ENCODE measurements at places on chromosomes 1 and 21.
A peak's percentile ranks its signal among the peaks of the same experiment; 100 is the strongest.

- DNase-seq = no peak
Measured at GRCh38 chr1:37174876-37175275, 140.6 kb upstream of the GRIK3 start.

DNA sequence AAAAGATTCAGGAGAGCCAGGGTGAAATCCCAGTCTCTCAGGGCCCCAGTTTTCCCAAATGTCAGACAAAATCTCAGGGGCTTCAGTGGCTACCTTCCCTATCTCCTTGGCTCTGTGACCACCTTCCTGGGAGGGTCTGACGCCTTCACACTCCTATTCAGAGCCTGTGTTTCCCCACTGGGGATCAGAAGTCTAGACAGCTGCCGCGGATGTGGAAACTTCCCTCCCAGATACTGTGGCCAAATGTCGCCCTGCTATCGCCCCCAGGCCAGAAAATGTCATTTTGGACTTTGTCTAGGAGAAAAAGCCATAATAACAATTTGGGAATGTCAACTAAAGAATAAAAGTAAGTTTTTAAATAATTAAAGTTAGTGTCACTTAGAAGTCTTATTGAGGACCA is 15.9 kb downstream of the A3GALT2 start:
- no peak for DNase-seq

GRCh38 chr1:244801246-244801645 is 34.2 kb upstream of the COX20 start:
- DNase-seq = no peak

DNA sequence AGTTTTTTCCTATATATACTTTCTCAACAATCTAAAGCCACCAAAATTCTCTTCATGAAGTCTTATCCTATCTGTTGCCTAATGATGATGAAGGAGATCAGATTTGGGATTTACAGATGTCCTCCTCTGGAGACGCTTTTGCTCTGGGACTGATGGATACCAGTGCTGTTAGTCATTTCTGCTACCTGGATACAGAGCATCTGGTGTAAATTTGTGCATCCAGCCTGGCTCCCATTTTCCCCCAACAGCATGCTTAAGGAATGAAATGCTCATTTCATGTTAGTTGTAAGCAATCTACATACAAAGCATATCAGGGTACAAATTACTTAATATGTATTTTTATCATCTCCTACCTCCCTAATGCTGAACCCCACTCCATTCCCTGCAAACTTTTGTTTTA is 57.7 kb downstream of the HNRNPR start:
- no peak for DNase-seq

DNA sequence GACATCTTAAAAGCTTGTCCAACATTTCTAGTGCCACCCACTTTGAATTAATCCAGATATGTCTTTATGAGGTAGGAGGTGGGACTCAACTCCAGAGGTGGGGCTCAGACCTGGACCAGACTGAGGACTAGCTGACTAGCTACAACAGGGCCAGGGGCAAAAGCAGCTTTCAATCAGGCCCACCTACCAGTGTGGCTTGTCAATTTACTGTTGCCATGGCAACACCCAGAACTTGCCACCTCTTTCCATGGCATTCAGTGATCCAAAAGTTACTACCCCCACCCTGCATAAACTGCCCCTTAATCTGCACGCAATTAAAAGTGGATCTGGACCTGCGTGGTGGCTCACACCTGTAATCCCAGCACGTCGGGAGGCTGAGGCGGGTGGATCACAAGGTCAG is 113.2 kb upstream of the KAZN start:
- DNase-seq = no peak

GRCh38 chr1:6512245-6512907 is 20.9 kb upstream of the PLEKHG5 start:
- DNase-seq = no peak

DNA sequence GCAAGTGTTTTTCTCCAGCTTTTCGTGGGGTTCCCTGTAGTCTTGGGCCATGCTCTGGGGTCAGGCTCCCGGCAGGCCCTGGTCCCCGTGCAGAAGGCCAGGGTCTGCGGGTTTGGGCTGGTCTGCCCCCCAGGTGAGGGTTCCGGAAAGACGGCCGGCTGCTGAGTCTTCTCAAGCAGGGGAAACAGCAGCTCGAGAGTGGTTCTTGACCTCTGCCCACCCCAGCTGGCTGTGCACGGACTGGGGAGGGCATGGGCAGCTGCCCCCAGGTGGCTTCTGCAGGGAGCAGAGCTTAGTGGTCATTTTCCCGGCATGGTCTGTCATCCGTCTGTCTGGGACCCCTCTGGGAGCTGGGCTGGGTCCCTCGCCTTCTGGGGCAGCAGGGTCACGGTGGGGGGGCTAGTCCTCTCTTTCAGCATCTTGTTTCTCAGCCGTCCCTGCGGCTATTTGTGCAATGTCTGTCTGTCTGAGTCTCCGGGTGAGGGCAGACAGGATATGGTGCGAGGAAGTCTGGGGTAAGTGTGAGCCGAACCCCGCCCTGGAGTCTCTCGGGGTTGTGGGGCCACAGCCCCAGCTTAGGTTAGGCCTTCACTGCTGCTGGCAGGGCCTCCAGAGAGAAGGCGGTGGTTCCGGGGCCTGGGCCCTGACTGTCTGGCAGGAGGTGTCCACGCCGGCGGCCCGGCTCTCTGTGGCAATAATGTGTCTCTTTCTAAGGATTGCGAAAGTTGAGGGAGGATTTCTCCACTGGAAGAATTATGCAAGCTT is 6.1 kb downstream of the SKI start:
- peak; percentile 48 for DNase-seq

GRCh38 chr1:236759252-236759859 is 35.7 kb upstream of the MTR start:
- DNase-seq = no peak

DNA sequence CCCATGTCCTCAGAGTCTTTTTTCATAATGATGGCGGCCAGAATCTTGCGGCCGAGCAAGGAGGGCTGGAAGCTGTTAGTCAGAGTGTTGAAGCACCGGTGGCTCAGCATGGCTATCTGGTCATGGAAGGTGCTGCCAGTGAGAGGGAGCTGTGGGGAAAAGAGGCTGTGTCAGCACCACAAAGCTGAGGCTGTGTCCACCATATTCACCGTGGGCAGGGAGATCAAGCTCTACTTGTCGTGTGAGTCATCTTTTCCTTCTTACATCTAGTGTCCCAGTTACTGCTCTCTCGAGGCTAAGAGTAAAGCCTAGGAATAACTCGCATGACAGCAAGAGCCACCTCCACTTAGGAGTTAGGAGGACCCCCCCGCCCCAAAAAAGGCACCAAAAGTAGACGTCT is 18.2 kb downstream of the ADAR start:
- no peak for DNase-seq

- no peak for DNase-seq
Measured at GRCh38 chr1:34900775-34901502, 28.5 kb downstream of the DLGAP3 start.

GRCh38 chr1:1273209-1273511 is 494 bp downstream of the UBE2J2 start:
- DNase-seq = no peak

GRCh38 chr1:193458628-193459027 is 272.2 kb upstream of the B3GALT2 start:
- no peak for DNase-seq

DNA sequence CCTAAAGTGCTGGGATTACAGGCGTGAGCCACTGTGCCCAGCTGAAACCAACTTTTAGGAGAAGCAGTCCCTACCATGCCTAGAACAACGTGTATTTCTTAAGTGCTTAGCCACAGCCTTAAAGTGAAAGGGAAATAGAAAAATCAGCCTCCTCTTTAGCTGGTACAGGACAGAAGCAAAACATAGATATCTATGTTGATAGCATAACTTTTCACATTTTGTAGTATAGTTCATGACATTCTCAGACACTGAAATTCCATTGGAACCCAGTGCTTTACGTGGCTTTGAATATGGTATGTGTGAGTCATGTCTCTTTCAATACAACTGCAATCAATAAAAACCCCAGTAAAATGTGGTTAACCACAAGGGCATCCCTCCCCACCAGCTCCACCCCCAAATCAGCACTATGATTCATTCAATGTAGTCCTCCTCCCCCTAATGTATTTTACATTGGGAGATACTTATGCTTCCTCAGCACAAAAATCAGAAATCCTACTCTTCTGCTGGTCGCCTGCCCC is 32.1 kb downstream of the TGFB2 start:
- peak; percentile 33 for DNase-seq

DNA sequence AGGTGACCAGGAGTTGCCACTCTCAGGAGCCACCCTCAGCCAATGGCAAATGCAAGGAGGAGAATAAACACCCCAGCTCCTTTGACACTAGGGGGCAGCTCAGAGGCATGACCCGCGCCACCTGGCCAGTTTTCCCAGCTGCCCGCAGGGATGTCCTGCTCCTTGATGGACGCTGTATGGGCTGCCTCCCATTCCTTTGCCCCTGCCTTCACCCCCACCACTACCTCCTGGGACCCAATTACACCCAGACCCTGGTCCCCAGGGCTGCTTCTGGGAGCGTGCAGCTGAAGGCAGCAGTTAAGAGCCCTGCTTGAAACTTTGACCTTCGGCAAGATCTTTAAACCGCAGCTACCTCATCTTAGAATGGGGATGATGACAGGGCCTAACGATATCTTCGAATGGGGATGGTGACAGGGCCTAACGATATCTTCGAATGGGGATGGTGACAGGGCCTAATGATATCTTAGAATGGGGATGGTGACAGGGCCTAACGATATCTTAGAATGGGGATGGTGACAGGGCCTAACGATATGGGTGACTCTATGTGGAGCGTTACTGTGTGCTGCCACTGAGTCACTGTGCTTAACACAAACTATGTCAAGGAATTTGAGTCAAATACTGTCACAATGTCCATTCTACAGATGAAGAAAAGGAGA is 163.0 kb upstream of the KAZN start:
- no peak for DNase-seq

GRCh38 chr1:158833264-158833663 is 2.1 kb downstream of the MNDA start:
- DNase-seq = no peak

- no peak for DNase-seq
Measured at GRCh38 chr1:160375788-160376524, 9.1 kb downstream of the NHLH1 start.

DNA sequence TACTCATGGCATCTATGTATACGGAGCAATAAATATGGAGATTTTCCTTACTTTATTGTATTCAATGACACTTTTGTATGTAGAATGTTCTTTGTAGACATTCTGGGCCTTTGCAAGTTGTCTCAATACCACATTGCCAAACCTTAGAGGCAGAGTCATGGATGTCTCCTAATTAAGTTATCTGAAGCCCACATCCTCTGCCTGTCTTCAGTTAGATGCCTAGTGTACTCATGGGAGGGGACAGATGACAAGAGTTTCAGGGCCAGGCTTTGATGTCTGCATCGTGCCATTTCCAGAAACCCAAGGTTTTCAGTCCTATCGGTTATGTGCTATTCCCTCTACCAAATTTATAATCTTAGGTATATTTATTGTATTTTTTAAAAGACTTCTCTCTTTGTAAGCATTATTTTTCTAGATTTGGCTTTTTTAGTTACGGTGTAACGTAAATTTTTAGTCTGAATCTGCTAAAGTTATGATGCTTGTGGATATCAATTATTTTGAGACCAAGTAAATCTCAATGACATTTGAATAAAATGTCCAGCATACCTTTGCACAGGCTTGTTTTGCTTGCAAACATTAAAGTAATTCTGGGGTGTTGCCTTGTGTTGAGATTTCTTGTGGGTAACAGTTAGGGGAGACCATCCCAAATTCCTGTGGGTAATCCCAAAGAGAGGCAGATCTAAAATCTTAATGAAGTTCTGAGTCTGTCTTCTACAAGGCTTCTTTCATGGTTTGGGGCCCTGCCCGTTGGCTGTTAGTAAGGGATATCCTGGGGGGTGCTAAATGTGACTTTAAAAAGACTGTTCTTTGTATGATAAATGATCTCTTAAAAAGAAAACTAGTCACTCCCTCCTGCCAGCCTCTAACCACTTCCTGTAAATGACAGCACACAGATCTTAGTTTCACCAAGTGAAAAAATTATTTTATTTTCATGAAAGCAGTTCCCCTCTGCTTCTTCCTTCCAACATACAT is 8.0 kb upstream of the MACF1 start:
- DNase-seq = no peak

DNA sequence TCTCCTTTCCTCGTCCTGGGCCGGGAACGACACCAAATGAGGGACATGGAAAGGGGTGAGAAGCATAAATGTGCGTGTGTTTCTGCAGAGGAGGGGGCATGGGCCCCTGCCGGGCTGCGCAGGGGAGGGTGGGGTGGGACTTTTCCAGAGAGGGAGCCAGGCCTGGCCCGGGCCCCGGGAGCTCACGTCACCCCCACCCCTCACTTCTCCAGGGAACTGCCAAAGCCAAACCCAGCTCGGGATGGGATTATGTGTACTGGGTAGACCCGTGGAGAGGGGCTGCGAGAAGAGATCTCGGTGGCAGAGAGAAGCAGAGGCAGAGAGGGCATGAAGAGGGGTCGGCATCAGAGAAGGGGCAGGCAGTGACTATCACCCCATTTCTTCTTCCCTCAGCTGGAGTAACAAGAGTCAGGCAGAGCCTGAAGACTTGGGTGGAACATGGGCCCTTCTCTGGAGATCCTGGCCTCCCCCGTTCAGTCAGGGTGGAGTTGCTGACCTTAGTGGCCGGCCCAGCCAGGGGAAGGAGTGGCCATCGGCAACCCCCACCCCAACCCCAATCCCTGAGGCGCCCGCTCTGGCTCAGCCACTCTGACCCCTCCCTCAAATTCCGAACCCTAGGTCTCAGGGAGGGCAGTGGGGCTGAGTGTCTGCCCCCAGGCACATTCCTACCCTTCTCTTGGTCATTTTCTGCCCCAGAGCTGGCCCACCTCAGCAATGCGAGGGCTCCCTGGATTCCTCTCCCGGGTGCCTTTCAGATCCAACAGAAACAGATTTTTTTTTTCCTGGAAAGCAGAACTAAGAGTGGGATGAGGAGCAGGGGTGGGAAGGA is 1.2 kb downstream of the ADAMTSL4 start:
- DNase-seq = no peak

- no peak for DNase-seq
Measured at GRCh38 chr1:189764391-189765320, 713.0 kb downstream of the BRINP3 start.

DNA sequence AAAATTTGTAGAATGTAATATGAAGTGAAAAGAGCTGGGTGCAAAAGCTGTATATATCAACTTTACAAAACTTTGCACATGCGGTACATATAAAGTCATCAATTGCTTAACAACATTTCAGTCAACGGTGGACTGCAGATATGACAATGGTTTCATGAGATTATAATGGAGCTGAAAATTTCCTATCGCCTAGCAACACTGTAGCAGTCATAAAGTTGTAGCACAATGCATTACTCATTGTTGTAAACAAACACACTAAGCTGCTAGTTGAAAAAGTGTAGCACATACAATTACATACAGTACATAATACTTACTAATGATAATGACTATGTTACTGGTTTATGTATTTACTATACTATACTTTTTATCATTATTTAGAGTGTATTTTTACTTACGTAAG is 64.0 kb downstream of the RGS7 start:
- DNase-seq = no peak

DNA sequence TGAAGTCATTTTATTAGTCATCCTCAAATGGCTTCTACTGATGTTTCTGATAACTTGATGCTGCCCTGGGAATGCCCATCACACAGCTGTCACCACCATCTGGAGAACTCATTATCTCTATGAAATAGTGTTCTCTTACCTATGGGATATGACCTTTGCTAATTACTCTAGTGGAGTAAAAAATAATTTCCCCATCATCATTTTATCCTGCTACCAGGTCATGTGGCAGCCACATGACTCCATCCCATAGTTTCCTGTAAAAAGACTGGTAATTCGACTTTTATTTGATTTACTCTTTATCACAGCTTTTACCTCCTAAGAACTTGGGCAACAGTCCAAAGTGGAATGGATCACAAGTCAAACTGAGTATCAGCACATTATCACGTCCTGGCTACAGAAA is 76.1 kb upstream of the USP25 start:
- no peak for DNase-seq

Data from GOT3 (cell line).